ENCODE measurements at places on chromosomes 3 and 15.

- no peak for DNase-seq
Observed at GRCh38 chr3:22704571-22705354, 498.4 kb upstream of the UBE2E2 start.

GRCh38 chr3:81579744-81580143, 181.7 kb downstream of the GBE1 start:
- DNase-seq = no peak

GRCh38 chr3:99846477-99847160, 29.0 kb downstream of the CMSS1 start:
- DNase-seq = no peak

DNA sequence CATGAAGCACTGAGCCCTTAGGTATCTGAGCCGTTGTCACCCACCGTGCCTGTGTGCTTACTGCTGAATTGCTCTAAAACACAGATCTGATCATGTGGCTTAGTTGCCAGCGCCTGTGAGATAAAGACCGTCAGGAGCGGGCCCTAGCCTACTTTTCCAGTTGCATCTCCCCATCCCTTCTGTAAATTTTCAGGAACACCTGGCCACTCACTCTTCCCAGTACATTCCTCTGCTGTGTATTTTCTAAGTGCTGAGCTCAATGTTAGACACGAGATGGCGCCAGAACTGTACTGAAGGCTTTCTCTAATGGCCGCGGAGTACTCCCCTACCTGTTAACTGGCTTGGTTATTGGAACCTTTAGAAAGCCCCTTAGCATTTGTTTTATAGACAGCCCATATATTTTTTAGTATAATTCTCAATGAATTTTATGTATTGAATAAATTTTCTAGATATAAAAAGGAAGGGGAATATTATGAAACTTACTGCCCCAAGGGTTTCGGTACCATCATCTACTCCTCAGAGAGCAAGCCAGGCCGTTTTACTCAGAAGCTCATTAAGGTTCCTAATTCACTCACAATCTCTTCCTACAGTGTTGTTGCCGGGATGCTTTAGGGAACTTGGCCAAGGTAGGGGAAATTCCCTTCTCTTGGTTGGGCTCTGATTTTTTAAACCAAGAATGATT, 16.7 kb upstream of the WNT7A start:
- no peak for DNase-seq

- no peak for DNase-seq
Observed at GRCh38 chr3:127478922-127479321, 111.6 kb downstream of the TPRA1 start.

DNA sequence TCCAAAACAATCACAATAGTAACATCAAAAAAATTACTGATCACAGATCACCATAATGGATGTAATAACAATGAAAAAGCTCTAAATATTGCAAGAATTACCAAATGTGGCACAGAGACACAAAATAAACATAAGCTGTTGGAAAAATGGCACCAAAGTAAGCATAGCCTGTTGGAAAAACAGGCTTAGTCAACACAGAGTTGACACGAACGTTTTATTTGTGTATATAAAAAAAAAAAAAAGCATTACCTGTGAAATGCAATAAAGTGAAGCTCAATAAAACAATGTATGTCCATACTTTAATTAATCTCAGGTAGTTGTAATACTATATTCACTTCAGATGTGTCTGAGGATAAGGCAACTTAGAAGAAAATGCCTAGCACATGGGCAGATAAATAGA, 77.1 kb downstream of the NR1I2 start:
- no peak for DNase-seq

DNA sequence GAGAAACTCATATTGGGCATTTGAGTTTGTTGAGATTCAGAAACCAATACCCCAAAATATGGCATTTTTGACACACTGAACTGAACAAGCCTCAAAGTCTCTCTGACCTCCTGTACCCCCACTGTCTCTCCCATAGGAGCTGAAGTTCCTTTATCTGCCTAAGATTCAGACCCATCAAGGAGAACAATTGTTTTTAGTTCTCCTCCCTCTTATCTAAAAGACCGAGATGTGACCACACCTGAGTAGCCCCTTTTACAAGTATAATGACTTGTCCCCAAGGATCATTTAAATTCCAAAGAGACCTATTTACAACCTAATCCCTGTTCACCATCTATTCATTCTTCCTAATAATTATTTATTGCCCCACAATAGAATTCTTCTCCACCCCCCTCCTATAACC, 122.1 kb upstream of the PLAAT1 start:
- DNase-seq = no peak

Measured in stimulated activated CD4-positive, alpha-beta T cell treated with anti-CD3 and anti-CD28 coated beads, Interleukin-1b, Interleukin-23, amount 100 ng/mL, for 1 hour (primary cell).